ENCODE measurements at places on chromosomes 12 and 14. TPM values are rescaled to one million over a fixed set of nuclear protein-coding genes. Genes with fewer than 3 reads are reported as not detected.

KCNMB4 gene
- 8.2 TPM for total RNA-seq

GRCh38 chr12:105736498-105736897 is 402.3 kb downstream of the NUAK1 start:
- no peaks in the 10 kb centered on the region for H3K36me3 ChIP-seq
- H3K27ac ChIP-seq: no peak overlapping the region
- no peak overlapping the region for H3K4me3 ChIP-seq
- peaks cover 7% of the 10 kb centered on the region for H3K27me3 ChIP-seq

KDM5A gene
- total RNA-seq: 137 TPM

- peaks cover 3% of the 10 kb centered on the region for H3K4me1 ChIP-seq
- H3K4me3 ChIP-seq: no peak overlapping the region
- H3K36me3 ChIP-seq: no peaks in the 10 kb centered on the region
- no peak overlapping the region for H3K27ac ChIP-seq
Measured at GRCh38 chr12:107236824-107237511, 143.6 kb upstream of the CRY1 start.

- H3K36me3 ChIP-seq: no peaks in the 10 kb centered on the region
- no peak overlapping the region for H3K27ac ChIP-seq
- H3K4me1 ChIP-seq: no peaks in the 10 kb centered on the region
- H3K4me3 ChIP-seq: peak overlapping the region; percentile 55
- DNase-seq: peak; percentile 34
Measured at GRCh38 chr14:92687681-92688433, 60.6 kb downstream of the LGMN start.

DNA sequence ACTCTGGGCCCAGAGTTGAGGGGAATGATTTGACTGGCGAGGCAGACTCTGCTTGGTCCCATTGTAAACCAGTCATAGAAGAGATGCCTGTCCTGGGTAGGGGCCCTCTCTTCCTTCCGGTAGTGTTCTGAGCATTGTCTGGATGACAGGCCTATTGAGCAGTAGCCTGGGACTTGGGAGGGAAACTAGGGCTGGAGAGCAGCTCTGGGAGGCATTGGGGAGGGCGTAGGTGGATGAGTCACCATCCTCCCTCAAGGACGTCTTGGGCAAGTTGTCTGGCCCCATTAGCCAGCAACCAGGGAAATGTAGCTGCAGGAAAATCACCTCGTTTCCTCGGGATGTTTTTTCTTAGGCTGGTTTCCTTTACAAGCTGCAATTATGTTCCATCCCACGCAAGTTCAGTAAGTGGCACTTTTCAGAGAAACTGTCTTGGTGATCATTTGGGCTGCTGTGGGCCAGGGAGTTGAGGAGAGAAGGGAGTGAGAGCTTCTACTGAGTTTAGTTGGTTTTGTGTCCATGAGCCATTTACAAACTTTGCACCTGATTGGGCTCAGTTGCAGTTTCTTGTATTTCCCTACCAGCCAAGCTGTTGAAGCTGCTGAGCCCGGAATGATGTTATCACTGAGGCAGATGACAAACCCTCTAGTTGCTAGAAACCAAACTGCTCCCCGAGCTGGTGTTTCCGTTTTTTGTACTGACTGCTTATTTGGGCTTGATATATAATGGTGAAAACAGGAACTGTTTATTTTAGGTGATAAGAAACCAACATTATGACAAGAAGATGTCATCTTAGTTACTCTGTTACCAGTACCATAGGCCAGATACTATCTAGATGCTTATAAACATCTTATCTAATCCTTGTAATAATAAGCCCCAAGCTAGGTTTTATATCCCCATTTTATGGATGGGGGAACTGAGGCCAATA is 147.6 kb downstream of the CHST11 start:
- no peak for DNase-seq
- H3K27me3 ChIP-seq: no peaks in the 10 kb centered on the region
- peaks cover 3% of the 10 kb centered on the region for H3K36me3 ChIP-seq
- H3K4me1 ChIP-seq: peaks cover 28% of the 10 kb centered on the region
- peak overlapping the region; percentile 7 for H3K27ac ChIP-seq
